ENCODE measurements at places on chromosomes 11 and 22.

DNA sequence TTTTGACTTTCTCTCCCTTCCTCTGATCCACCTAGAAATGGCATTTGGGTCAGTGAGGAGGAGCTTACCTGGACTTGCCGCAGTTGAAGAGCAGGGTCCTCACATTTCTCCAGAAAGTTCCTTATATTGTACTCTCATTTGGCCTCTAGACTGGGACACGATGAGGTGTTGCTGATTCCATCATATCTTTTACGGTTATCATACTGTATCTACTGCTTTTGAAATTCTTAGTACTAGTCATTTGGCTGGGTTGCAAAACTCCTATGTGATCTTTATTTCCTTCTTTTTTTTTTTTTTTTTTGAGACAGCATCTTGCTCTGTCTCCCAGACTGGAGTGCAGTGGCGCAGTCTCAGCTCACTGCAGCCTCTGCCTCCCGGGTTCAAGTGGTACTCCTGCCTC lies 58.7 kb upstream of the FAM181B start:
- DNase-seq, result no peak

DNA sequence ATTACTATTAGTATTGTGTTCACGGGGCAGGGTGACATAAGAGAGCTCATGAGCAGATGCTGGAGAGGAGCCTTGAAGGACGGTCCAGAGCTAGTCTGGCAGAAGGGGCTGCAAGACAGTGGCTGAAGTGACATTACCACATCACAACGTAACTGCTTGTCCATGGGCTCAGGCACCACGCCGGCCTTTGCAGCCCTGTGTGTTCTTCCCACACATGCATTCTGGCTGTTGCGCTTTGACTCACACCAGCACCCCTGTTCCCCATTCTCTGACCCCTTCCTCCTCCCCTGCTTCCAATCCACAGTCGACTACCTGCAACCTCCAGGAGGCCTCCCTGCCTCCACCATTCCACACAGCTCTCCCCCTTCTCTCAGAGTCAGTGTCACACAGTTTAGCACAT lies 103.3 kb downstream of the ME3 start:
- no peak for DNase-seq

DNA sequence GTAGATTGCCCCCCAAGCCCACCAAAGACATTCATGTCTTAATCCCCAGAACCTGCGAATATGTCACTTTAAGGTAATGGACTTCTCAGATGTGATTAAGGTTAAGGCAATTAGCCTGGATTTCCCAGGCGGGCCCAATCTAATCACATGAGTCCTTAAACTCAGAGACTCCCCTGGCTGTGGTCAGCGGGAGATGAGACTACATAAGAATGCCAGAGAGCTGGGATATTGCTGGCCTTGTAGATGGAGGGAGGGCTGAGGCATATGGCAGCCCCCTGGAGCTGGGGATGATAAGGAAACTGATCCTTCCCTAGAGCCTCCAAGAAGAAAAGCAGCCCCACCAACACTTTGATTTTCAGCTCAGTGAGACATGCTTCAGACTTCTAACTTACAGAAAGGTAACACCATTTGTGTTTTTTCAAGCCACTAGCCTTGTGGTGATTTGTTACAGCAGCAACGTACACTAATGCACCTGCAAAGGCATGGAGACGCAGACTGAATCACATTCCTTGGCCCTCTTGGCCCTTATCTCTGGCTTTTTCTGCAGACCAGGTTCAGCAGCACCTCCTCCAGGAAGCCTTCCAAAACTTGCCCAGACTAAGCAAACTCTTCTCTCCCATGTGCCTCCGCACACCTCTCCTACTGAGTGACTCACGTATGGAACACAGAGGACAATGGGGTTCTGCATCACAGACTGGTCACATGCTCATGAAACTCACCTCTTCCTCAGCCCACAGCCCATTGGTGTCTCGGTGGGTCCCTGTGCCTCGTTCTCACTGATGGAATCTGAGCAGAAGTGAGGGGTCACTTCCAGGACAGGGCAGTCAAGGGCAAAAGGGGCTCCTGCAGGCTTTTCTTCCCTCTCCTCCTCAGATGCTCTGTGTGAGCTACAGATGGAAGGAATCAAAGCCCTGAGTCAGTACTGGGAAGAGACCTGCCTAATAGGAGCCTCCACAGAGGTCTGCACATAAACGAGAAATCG lies 86.3 kb upstream of the HMGXB4 start:
- DNase-seq, result no peak

DNA sequence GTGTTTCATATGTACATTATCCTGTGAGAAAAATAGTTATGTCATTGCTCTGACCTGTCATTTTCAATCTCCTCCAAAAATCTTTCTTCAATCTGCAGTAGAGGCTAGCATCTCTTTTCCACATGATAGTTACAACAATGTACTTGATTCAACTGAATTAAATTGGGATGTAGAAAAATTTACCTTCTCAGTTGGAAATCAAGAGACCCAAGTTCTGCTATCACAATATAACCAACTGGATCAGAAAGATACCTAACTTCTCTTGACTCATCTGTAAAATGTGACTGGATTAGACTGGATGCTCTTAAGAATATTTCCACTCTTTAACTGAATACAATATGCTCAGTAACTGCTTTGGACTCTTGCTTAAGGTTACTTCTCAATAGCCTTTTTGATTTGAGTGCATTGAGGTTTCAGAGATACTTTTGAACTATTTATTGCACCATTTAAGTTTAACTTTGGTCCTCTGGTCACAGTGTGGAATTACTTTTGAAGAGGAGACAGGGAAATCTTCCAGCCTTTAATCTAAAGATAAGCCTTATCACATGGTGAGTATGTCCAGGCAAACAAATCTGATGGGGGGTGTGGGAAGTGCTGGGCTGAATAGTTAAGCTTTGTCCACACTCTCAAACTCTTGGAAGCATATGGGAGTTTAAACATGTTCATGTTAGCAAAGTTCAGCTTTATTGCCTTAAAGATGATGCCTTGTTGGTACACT lies 82.3 kb downstream of the YAP1 start:
- no peak for DNase-seq

- no peak for DNase-seq
Observed at GRCh38 chr11:4577761-4578160, 3.8 kb upstream of the OR52I2 start.

DNA sequence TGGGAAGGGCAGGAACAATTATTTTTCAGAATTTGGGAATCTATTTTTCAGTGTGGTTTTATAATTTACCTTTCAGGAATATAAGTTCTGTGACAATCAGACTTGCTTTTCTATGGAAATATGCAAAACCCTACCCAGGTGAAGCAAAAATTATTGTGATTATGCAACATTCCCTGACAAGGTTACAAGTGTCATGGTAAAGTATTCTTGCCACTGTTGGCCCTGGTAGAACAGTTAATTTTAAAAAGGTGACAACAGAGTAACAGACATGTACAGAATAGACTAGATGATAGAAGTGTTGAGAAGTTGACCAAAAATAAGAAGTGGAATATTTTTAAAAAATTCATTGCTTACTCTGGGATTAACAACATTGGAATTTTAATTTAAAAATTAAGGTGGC lies 29.2 kb downstream of the TRAF6 start:
- DNase-seq, result no peak

- DNase-seq, result no peak
Observed at GRCh38 chr11:75105462-75105925, 8.8 kb upstream of the OR2AT4 start.

GRCh38 chr11:46900091-46900746 lies 18.1 kb downstream of the LRP4 start:
- no peak for DNase-seq

DNA sequence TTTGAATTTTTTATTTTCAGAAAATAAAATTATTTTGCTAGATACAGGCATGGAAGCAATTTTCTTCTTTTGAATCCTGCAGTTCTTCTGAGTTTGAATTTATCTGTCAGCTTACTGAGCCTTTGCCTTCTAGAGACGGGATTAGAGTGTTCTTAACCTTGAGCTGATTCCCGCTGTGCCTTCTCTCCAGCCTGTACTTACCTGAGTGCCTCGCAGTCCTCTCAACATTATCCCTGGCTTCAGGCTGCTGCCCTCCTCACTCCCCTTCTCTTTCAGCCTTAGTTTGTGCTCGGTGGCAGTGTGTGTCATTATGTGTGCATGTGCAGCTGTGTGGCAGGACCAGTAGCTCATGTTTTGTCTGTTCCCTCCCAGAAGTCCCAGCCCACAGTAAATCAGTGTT lies 24.3 kb downstream of the OSBP2 start:
- no peak for DNase-seq

DNA sequence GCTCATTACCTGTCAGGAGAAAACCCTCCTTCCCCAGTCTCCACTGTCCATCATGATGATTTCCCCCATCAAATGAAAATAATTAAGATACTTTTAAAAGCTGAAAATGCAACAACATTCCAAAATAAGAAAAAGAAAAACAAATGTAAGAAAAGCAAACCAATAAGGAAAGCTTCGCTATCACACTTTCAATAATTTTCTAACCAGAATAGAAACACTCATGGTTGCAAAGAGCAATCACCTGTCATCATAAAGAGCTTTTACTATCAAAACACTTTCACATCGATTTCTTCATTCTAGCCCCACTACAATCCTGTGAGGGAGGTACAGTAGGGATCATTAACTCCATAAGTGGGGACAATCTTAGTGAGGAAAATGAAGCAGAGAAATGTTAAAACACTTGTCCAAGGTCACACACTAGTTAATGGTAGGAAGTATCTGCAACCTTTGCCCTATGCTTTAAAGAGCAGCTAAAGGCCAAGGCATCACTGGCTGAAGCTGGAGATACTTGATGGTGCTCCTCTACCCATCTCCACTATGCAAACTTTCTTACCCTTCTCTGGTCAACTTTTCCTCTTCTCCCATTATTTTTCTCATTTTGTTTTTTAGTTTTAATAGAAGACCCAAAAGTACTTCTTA lies 2.6 kb downstream of the RBM4B start:
- no peak for DNase-seq

DNA sequence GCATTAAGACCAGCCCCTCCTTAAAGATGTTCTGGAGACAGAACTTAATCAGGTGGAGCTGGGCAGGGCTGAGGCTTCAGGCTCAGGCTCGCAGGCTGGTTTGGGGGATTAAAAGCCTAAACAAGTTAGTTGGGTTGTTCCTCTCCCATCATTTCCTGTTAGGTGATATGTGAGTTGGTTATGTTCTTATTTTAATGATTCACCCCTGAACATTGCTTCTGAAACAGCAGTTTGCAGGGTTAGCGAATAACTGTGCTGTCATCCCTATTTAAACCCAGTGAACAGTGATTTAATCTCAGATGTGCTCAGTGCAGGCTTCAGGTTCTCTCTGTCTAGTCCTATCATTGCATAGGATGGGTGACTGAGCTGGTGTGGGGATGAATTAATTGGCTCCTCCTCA lies 47.4 kb upstream of the BIRC3 start:
- DNase-seq, result no peak

DNA sequence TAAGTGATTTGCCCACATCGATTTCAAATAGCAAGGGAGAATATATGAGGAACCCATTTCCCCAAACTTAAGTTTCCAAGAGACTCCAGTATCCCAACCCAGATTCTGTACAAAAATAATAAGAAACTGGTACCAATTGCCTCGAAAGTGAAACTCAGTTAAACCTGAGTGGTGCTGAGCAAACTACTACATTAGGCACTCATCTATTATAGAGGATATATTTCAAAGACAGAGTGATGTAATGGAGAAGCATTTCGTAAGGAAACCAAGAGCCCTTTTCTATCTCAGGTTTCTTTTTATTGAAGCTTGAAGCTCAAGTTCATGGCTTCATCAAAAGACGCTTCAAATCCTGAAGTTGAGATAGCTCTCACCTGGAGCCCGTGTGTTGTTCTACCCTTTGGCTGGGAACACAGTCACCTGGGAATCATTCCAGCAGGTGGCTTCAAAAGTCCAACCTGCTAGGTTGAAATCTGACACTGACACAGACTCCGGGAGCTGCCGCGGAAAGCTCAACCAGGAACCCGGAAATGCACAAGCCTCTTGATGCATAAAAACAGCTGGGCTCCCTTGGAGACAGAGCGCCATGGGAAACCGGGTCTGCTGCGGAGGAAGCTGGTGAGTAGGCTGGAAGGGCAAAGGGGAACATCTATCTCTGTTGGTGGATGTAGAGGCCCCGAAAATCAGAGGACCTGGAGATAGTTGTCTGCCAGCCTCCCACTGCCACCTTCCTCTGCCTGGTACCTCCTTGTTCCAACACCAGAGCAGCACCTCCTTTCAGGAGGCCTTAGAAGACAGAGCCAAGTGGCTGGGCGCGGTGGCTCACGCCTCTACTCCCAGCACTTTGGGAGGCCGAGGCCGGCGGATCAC lies at the start of gene C11orf52:
TSS of gene C11orf52 (plus strand) at position 524 of the 867 bp plus-strand sequence. CDS start at position 584, 60 bp downstream.
- DNase-seq, result no peak

GRCh38 chr11:20342347-20343141 lies 21.0 kb upstream of the HTATIP2 start:
- no peak for DNase-seq

GRCh38 chr11:46119352-46120216 lies 1.7 kb downstream of the PHF21A start:
- DNase-seq, result peak; percentile 59

DNA sequence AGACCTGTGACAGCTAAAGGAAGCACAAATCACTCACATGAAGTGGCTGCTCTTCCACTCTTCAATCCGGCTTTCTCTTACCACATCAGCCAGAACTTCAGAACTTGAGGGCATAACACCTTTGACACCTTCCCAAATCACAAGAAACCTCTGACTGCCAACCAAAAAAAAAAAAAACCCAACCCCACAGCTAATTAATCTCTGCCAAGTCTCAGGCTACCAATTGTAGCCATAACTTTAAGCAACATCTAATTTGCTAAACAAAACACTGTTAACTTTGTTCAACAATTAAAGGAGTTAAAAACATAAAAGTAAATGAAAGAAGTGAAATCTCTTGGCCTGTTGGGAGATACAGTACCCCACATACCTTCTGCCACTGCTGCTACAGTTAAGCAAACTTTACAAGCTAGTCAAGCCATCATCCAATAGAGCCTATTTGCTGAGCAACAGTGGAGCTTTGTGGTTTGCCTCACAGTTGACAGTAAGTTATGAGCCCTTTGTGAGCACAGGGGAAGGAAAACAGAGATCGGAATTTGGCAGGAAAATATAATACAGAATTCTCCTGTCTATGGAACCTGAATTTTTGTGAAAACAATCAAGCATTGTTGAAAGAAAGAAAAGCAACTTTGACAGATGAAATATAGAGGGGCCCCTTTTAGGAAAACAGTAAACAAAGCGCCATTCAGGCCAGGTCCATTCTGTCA lies at the start of gene SOX6:
TSS of gene SOX6 (minus strand) at position 490 of the 704 bp plus-strand sequence. CDS start 15,298 bp downstream, outside the sequence.
- DNase-seq, result no peak

- no peak for DNase-seq
Observed at GRCh38 chr22:29704528-29705285, 15.1 kb upstream of the CABP7 start.

DNA sequence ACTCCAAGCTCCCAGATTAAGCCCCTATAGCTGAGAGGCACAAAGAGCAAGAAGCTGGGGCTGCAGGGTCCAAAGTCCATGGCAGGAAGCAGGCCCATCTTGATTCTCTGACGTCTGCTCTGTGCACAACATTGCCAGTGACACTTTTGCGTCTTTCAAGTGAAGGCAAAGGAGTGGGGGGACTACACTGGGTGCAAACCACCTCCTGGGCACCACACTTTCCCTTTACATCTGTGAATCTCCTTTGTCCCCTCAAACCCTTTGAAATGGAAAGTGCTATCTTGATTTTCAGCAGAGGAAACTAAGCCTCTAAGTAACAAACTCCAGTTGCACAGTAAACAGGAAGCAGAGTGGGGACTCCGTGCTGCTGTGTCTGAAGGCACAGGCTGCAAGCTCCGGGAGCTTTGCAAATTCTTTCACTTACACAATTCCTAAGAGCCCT lies 428.0 kb downstream of the LARGE1 start:
- peak; percentile 43 for DNase-seq
